ENCODE measurements at places on chromosomes 6 and 20.

DNA sequence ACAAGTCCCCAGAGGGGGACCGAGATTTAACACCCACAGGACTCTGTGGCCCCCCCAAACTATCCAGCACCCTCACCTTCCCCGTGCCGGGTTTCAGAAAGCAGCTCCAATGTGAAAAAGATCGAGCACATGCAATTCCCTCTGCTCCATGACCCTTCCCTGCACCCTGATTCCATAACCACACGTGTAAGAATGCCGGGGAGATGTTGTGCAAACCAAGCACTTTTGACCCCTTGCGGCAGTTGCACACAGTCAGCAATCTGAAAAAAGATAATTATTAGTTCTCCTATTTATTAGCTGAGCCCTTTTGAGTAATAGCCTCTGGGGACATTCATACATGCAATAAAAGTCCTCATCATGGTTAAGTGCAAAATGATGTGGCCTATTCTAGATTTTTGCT lies 13.0 kb downstream of the FOXQ1 start:
- DNase-seq, result no peak

DNA sequence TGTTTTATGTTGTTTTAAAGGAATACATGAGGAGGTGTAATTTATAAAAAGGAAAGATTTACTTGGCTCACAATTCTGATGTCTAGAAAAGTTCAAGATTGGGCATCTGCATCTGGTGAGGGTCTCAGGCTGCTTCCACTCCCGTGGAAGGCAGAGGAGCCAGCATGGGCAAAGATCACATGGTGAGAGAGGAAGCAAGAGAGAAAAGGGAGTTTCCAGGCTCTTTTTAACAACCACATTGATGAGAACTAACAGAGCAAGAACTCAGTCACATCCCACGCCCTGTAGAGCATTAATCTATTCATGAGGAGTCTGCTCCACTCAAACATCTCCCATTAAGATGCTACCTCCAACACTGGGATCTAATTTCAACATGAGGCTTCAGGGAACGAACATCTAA lies 1666.3 kb downstream of the HACE1 start:
- DNase-seq, result no peak

DNA sequence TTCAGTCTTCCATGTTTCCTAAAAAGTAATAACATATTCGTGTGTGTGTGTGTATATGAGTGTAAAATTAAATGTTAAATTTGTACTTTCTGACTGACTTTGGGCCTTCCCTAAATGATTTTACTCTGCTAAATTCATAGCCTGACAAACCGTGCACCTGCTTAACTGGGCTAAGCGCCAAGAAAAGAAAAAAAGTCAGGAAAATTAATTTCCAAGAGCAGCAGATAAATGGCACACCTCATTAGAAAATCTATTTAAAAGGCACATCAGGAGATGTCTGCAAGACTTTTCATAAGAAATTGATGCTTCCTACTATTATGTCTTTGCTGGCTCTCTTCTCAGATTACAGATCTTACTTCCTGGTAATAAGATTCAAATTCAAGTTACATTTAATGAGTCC lies 72.4 kb downstream of the TRDN start:
- DNase-seq, result no peak

DNA sequence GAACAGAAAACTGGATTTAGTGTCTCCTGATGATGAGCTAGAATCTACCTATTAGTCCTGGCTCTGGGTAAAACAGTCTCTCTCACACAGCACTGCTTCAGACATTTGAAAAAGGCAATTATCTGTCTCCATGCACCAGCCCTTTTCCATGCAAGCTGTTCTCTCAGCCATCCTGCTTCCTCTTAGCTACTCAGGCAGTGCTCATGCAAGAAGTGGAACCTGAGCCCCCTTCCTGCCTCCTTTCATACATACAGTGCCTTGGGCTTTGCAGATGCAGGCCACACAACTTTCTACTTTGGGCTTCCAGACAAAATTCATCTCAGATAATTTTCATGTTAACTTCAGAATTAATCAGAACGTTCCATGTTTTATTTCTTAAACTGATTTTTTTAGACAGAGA lies 151.3 kb downstream of the RALGAPA2 start:
- DNase-seq, result no peak

GRCh38 chr20:51800872-51801121 lies 1.5 kb downstream of the SALL4 start:
- DNase-seq, result no peak

DNA sequence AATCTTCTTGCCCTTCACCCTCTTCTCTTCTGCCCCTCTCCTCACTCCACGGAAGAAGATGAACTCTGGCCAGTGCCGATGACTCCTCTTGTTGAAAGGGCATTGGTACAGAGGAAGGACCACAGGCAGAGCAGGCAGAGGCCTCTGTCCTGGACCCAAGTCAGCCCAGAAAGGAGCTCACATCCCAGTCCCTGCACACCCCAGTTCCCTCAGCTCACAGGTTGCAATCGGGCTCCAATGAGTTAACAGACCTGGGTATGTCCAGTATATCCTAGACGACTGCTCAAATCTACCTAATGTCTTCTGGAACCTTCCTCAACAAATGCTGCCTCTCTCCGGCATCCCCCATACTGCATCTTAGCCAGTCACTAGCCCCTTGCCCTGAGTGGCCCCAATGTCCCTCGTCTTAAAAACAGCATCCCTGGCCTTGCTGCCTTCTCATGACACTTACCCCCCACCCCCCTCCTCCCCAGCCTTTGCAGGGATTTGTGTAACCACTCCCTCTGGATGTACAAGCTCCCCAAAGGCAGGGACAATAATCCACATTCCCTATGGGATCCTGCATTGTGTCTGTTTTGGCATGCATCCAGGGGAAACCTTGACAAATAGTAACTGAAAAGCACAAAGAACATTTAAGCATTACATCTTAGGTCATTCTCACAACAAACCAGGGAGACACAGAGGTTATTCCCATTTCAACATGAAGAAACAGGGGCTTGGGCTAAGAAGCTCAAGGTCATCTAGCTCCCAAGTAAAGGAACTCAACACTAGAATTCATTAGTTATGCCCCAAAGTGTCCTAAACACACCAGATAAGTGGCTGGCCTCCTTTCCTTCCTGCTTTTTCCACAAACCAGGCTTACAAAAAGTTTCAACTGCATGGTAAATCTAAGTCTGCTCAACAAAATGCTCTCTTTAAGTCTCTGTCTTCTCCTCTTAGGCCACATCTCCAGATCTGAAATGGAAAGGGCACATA lies 45.1 kb downstream of the TRERF1 start:
- no peak for DNase-seq

GRCh38 chr6:136137008-136137692 lies 113.0 kb downstream of the MTFR2 start:
- no peak for DNase-seq

- no peak for DNase-seq
These were observed 64.9 kb upstream of the DDR1 start for GRCh38 chr6:30819297-30819917.

DNA sequence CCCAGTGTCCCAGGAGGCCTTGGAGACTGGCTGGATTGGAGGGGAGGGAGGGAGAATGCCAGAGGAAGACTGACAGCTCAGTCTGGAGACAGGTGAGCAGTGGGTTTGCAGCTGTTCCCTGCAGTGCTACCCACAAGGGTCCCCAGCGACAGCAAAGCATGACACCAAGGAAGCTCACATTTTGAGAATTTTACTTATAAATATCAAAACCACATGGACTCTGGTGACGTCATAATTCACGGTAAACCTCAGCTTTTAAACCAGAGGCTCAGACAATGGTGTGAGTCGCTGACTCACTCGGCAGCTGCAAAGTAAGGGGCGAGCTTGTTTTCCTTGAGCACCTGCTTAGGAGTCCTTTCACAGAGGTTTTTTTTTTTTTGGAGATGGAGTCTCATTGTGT lies 65.2 kb downstream of the THBS2 start:
- peak; percentile 66 for DNase-seq

DNA sequence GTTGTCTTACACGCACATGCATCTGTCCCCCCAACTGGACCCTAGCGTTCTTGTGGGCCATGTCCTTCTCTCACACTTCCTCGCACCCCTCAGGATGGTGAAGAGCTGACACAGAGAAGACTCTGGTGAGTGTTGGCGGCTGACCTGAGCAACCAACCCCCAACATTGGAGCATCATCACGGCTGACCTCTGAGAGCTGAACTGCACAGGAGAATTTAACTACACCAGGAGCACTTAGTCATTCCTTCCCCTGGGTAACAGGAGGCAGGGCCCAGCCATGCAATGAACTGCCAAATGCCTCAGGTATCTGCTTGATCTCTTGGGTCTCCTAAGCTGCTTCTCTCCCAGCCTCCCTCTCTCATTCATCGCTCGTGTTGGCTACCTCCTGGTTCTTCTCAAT lies 88.5 kb downstream of the PSMG4 start:
- no peak for DNase-seq

DNA sequence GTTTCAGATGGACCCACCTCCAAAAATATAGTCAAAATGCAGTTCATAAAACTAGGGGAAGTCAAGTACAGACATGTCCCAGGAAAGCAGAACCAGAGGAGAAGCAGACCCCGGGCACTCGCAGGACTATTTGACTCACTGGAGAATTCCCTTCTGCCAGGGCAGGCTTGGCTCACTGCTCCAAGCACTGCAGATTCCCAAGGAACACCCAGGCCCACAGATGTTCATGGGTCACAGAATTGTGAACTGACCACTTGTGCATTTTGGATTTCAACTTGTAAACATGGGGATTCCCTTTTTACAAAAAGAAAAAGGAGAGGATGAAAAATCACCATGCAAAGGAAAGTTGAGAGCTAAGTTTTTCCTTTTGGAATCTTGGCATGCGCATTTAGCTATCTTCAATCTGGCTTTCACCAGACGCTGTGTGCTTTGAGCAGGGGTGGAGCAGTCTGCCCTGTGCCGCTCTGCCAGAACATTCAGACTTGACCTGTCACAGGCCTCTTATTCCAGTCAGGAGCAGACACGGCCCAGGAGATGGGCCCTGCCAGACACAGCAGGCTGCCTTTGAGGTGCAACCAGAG lies 237.5 kb upstream of the TAB2 start:
- peak; percentile 21 for DNase-seq

GRCh38 chr6:136950436-136951126 lies 28.5 kb downstream of the SLC35D3 start:
- no peak for DNase-seq

GRCh38 chr20:20211274-20211987 lies 156.5 kb upstream of the INSM1 start:
- DNase-seq, result peak; percentile 81

DNA sequence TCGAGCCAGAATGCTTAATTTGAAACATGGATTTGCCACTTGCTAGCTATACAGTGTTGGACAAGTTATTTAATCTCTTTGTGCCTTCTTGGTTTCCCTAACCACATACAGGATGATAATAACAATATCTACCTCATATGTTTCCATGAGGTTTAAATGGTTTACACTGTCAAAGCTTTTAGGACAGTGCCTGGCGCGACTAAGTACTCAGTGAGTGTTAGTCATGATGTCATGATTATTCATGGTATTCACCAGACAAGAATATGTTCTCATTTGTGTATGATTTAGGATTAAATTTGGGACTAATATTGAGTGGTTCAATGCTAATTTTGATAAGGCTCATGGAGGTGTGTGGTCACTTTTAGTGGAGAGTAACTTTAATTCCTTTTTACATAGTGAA lies 167.4 kb downstream of the EYA4 start:
- no peak for DNase-seq

DNA sequence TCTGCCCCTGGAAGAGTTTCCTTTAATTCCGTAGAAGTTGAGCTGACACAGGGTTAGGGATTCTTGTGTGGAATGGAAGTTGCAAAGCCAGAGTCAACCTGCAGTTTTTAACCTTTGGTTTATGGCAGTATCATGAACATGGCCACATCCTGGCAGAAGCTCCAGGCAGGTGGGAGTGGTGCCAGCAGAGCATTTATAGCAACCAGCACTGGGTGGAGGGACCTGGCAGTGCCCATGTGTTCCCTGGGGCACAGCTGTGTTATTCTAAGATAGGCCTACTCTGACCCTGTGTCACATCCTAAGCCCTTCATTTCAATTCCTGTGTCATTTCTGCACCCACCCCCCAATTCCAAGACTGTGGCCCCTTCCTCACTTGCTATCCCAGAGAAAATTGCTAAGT lies 26.1 kb upstream of the ZNF831 start:
- DNase-seq, result no peak

GRCh38 chr6:92297101-92297500 lies 1122.3 kb downstream of the EPHA7 start:
- no peak for DNase-seq

GRCh38 chr6:116941727-116942126 lies 64.7 kb downstream of the RFX6 start:
- DNase-seq, result no peak

Measured in BJ (cell line).